ENCODE measurements at places on chromosomes 5 and 9.

DNA sequence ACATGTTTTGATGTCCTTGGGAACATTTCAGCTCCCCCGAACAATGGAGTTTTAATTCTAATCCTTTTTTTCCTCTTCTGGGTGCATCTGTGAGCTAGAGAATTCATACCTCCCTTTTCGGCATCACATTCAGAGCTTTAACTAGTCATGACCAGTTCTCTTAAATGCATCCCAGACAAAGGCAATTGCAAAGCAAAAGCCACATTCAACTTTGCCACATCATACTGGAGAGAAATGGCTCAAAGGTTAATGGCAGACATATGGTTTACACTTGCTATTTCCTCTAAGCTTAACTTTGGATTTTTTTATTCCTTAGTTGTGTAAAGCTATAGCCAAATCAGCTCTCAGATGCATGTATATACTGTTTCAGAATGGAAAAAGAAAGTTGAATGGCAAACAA, 153.3 kb downstream of the ESM1 start:
- DNase-seq: no peak

DNA sequence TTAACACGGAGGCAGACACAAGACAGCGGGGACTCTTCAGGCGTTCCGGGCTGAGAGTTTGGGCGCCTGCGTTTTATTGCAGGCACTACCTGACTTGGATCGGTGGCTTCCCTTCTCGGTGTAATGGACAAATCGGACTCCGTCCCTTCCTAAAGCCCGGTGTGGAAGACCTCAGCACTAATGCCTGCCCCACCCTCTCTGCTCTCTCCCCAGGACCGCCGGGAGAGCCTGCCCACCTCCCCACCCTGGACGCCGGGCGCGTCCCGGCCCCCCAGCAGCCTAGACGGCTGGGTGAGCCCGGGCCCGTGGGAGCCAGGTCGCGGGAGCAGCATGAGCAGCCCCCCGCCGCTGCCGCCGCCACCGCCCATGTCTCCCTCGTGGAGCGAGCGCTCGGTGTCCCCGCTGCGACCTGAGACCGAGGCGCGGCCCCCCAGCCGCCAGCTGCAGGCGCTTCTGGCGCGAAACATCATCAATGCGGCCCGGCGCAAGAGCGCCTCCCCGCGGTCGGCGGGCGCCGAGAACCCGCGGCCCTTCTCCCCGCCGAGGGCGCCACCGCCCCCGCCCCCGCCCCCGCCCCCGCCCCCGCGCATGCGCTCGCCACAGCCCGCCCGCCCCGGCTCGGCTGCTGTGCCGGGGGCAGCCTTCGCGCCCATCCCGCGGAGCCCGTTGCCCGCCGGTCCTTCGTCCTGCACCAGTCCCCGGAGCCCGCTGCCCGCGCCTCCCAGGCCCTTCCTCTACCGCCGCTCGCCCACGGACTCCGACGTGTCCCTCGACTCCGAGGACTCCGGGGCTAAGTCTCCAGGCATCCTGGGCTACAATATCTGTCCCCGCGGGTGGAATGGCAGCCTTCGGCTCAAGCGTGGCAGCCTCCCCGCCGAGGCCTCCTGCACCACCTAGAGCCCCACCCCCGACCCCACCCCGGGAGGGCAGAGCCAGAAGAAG, 4.6 kb upstream of the MYOZ3 start:
- peak; percentile 47 for DNase-seq

DNA sequence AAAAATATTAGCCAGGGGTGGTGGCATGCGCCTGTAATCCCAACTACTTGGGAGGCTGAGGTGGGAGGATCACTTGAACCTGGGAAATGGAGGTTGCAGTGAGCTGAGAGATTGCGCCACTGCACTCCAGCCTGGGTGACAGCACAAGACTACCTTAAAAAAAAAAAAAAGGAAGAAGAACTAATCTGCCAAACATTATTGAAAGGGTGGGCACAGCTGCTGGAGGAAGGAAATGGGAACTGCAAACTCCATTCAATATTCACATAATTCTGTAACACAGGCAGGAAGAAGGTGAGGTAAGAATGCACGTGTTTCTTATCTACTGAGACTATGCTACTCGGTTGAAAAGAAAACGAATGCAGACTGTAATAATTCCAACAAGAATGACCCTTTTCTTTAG, 121.1 kb upstream of the GNA14 start:
- no peak for DNase-seq

GRCh38 chr9:2963307-2963706, 119.4 kb upstream of the PUM3 start:
- DNase-seq: no peak

- DNase-seq: no peak
Observed at GRCh38 chr5:93589152-93589828, 6.3 kb downstream of the NR2F1 start.

DNA sequence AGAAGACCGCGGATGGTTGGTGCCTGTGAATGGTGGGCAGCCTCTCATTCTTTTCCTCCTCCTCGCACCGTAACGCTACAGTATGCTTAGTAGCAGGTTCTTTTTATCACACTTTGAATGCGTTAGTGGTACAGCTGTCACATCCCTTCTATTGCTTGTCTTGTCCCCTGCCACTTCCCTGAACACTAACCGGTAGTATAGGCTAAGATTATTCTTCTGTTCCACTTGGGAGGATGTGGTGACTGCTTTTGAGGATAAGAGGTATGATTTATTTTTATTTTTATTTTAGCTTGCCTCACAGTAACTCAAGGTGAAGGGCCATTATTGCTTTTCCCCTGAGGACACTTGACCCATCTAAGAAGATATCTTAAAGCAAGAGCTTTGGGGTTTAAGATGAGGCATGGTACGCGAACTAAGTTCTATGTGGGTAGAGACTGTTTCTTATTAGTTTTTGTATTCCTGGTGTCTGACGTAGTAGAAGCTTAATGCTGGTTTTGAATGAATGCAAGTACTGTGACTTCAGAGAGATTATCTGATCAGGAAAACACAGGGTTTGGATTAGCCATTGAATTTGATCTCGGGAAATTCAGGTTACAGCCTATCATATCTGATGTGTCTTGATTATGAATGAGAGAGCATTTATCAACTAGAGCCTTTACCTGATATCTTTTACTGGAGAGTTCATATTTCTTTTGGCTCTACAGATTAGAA, 951 bp downstream of the UNC13B start:
- DNase-seq: no peak

- no peak for DNase-seq
Observed at GRCh38 chr5:88145611-88146467, 122.8 kb downstream of the TMEM161B start.

GRCh38 chr5:72860499-72860898, 44.0 kb downstream of the TNPO1 start:
- DNase-seq: no peak

DNA sequence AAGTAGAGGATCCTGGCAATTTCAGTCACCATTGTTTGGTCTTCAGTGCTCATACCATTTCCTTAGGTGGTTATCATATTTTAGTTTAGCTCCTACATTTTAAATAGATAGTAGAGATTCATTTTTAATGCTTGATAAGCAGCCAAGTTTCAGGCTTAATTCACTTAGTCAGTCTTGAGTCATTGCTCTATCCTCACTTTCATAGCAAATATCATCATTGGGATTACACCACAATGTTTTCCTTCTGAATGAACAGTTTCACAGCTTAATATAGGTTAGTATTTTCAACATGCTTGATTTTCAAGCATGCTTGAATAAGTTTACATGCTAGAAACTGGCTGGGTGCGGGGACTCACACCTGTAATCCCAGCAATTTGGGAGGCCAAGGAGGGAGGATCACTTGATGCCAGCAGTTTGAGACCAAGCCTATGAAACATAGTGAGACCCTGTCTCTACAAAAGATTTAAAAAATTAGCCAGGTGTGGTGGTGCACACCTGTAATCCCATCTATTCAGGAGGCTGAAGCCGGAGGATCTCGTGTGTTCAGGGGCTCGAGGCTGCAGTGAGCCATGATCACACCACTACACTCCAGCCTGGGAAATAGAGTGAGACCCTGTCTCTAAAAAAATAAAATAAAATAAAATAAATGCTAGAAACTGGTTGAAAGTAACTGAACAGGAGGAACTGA, 339.9 kb downstream of the ADGRV1 start:
- no peak for DNase-seq

DNA sequence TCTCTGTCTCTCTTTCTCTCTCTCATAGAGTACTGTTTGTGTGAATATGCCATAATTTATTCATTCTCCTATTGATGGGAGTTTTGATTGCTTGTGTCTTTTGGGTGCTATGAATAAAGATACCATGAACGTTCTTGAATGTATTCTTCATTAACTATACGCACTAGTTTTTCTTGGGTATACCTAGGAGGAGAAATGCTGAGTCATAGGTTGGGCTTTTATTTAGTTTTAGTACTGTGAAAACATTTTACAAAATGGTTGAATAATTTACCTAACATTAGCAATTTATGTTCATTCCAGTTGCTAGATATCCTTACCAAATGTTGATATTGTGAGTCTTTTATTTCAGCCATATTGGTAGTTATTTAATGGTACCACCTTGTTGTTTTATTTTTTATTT, 192.5 kb downstream of the NPR3 start:
- DNase-seq: no peak

DNA sequence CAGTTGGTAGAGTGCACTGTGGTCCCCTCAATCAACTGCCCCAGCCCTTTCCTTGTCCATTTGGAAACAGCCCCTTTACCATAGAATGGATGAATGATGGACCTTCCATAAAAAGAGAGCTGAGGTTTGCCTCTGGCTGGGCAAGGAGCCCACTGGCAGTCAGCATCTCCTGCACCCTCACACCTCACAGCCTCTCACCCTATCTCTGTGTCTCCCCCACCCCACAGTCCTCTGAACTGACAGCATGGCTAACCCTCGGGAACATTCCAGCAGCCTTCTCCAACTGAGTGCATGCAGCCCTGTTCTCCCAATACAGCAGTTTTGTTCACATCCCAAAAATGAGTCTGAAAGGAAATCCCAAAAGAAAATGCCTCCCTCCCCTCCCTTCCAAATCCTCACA, 51.7 kb downstream of the RETREG1 start:
- DNase-seq: no peak

- no peak for DNase-seq
Observed at GRCh38 chr9:121709798-121710197, 58.4 kb downstream of the DAB2IP start.

- DNase-seq: peak; percentile 25
Observed at GRCh38 chr9:121133104-121133816, 58.5 kb downstream of the CNTRL start.

DNA sequence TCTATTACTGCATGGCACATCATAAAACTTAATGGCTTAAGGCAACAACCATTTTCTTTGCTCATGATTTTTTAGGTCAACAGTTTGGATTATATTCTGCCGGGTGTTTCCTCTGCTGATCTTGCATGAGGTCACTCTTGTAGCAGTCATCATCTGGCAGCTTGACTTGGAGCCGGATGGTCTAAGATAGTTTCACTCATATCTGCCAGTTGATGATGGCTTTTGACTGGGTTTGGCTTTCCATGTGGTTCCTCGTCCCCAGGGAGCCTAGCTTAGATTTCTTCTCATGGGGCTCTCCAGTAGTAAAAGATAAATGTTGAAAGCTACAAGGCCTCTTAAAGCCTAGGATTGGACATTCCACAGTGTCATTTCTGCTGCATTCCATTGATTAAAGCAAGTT, 27.4 kb downstream of the LNPEP start:
- no peak for DNase-seq

DNA sequence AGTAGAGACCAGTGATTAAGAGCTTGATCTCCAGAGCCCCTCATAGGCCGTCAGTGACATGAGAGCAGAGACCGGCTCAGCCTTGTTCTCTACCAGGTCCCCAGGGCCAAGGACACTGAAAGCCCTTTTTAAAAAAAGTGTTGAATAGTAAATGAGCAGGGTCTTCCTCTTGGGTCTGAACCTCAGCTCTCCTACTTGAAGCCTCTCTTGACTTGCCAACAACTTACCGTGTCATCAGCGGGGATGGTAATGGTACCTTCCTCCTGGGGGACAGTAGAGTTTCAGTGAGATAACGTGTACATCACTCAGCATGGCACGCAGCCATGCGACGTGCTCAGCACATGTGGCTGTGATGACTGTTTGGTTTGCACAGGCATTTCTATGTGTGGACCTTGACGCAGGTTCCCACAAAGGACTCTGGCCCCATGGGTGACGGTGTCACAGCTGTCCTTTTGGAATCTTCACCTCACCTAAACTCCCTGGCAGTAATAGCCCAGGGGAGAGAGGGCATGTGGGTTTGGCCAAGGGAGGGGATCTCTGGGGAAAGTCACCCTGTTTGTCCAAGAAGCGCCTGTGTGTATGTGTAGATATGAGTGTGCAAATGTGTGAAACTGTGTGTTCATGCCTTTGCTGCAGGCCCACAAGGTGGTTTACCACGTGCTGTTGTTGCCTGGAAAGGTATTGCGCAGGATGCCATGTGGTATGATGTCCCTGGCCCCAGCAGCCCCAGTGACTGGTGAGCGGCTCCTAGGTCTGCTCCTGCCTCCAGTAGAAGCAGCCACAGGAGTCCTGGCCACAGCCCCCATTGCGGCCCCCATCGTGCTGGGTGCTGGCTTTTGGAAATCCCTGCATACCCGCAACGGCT, 18.7 kb downstream of the ERGIC1 start:
- no peak for DNase-seq

DNA sequence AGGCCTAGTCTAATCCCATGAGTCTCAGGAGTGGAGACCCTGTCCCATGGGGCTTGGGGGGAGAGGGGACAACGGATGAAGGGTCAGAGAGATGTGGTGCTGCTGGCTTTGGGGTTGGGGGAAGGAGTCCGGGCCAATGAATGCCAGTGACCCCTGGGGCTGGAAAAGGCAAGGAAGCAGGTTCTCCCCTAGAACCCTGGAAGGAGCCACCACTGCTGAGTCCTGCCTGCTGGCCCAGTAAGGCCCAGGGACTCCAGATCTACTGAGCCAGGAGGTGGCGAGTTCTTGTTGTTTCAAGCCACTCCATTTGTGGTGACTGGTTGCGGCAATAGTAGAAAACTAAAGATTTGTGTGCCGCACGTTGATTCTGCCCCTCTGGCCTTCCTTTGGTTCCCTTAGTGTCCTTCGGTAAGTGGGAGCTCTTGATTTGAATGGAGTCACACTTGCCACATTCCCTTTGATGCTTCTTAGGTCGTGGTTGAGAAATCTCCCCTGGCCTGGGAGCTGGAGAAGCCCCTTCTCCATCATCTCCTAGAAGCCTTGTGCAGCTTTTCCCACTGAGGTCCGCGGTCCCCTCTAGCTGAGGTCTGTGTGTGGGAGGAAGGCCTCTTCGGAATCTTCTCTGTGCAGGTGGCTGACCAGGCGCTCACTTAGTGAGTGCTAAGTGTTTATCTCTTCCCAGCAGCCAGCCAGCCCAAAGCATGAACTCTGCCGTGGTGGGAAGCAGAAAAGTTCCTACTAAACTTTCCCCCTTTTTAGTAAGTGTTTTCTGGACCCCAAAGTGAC, 9.0 kb downstream of the FCN1 start:
- DNase-seq: no peak

- DNase-seq: no peak
Observed at GRCh38 chr5:26582350-26583045, 455.9 kb downstream of the CDH9 start.

GRCh38 chr5:172670005-172670402, 28.9 kb downstream of the NEURL1B start:
- DNase-seq: no peak

- DNase-seq: no peak
Observed at GRCh38 chr5:9895302-9895645, 265.1 kb upstream of the TAS2R1 start.

- DNase-seq: no peak
Observed at GRCh38 chr5:143308731-143309130, 94.8 kb downstream of the NR3C1 start.

GRCh38 chr5:132802044-132802684, 10.9 kb upstream of the SOWAHA start:
- no peak for DNase-seq

GRCh38 chr9:121692606-121693387, 41.4 kb downstream of the DAB2IP start:
- no peak for DNase-seq

Measured in stimulated activated CD8-positive, alpha-beta memory T cell treated with anti-CD3 and anti-CD28 coated beads, Interleukin-7, amount 100 ng/mL, for 48 hours (primary cell).